Cardiac muscle cell (in vitro differentiated cells and primary cell): ENCODE measurements at places on chromosomes 6 and 20. TPM values are rescaled to one million over a fixed set of nuclear protein-coding genes. Genes with fewer than 3 reads are reported as not detected.

GRCh38 chr6:106056746-106057390 lies 29.3 kb upstream of the PRDM1 start:
- H3K27me3 ChIP-seq = peaks cover 19% of the 10 kb centered on the region
- no peak overlapping the region for H3K4me3 ChIP-seq
- H3K4me1 ChIP-seq = peaks cover 6% of the 10 kb centered on the region
- no peak for DNase-seq
- H3K27ac ChIP-seq = no peak overlapping the region
- H3K36me3 ChIP-seq = no peaks in the 10 kb centered on the region

DNA sequence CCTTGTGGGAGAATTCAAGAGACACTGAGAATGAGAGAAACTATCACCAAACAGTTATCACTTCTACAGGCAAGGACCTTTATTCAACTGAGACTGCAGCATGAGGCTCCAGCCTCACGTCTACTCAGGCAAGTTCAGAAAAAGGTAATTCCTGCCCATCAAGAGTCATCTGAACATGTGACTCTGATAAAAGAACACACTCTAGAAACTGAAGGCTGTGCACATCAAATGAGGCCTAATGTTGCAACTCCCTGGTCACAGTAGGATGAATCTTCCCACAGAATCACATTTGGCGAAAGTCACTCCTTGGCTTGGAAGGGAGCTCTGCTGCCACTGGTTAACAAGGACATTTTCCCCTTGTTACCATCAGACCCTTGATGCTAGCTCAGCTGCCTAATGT lies 71.2 kb upstream of the EMILIN3 start:
- H3K27ac ChIP-seq = no peak overlapping the region
- no peaks in the 10 kb centered on the region for H3K4me1 ChIP-seq
- H3K36me3 ChIP-seq = peaks cover 50% of the 10 kb centered on the region
- H3K27me3 ChIP-seq = no peaks in the 10 kb centered on the region
- H3K4me3 ChIP-seq = no peak overlapping the region

DNA sequence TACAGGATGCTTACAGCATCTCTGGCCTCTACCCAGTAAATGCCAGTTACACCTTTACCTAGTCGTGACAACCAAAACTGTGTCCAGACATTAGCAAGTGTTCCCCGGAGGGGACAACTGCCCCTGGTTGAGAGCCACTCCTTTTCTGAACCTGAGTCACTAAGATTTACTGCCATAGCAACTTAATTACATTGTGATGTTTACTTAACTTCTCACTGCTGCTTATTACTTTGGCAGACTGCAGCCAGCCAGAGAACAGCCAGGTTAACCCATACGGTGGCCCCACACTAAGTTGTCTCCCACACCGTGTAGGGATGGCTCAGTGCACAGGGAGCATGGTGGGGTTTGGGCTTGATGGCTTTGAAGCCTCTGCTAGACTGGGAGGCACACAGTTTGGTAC lies 204.7 kb upstream of the SULF2 start:
- DNase-seq = no peak
- H3K27ac ChIP-seq = no peak overlapping the region
- H3K36me3 ChIP-seq = no peaks in the 10 kb centered on the region

- H3K27me3 ChIP-seq = no peaks in the 10 kb centered on the region
- no peak overlapping the region for H3K4me3 ChIP-seq
- no peak for DNase-seq
- no peaks in the 10 kb centered on the region for H3K36me3 ChIP-seq
- no peaks in the 10 kb centered on the region for H3K4me1 ChIP-seq
Observed at GRCh38 chr6:74651948-74652842, 553.7 kb downstream of the COL12A1 start.

- no peak overlapping the region for H3K4me3 ChIP-seq
- peak; percentile 59 for DNase-seq
- H3K4me1 ChIP-seq = no peaks in the 10 kb centered on the region
- no peaks in the 10 kb centered on the region for H3K27me3 ChIP-seq
- no peaks in the 10 kb centered on the region for H3K36me3 ChIP-seq
Observed at GRCh38 chr6:84847390-84848160, 83.2 kb upstream of the TBX18 start.

GRCh38 chr20:52191916-52192718 lies 538 bp upstream of the ZFP64 start:
- DNase-seq = peak; percentile 15
- peak overlapping the region; percentile 80 for H3K4me3 ChIP-seq
- H3K27me3 ChIP-seq = no peaks in the 10 kb centered on the region

DNA sequence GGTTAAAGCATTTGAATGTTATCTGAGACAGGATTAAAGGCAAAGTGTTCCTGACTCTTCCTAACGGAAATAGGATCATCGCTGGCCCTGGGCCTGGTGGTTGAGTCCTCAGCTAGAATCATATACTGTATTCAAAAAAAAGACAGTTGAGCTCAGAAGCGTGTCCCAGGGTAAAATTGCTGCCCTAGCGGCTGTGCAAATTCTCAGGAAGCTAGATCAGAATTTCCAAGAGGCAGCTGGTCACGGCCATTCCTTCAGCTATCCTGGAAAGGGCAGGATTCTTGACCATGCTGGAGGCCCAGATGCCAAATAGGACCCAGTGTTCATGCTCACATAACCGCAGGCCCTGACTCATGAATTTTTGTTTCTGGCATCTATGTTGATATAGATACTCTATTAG lies 67.4 kb downstream of the STMND1 start:
- no peak for DNase-seq
- no peaks in the 10 kb centered on the region for H3K36me3 ChIP-seq
- no peaks in the 10 kb centered on the region for H3K27me3 ChIP-seq
- H3K4me1 ChIP-seq = peaks cover 3% of the 10 kb centered on the region
- no peak overlapping the region for H3K4me3 ChIP-seq

DNA sequence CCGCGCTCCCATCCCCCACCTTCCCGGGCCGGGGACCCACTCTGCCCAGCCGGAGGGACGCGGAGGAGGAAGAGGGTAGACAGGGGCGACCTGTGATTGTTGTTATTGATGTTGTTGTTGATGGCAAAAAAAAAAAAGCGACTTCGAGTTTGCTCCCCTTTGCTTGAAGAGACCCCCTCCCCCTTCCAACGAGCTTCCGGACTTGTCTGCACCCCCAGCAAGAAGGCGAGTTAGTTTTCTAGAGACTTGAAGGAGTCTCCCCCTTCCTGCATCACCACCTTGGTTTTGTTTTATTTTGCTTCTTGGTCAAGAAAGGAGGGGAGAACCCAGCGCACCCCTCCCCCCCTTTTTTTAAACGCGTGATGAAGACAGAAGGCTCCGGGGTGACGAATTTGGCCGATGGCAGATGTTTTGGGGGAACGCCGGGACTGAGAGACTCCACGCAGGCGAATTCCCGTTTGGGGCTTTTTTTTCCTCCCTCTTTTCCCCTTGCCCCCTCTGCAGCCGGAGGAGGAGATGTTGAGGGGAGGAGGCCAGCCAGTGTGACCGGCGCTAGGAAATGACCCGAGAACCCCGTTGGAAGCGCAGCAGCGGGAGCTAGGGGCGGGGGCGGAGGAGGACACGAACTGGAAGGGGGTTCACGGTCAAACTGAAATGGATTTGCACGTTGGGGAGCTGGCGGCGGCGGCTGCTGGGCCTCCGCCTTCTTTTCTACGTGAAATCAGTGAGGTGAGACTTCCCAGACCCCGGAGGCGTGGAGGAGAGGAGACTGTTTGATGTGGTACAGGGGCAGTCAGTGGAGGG lies 2.8 kb downstream of the SOX4 start:
- peak overlapping the region; percentile 91 for H3K27ac ChIP-seq
- peaks cover 12% of the 10 kb centered on the region for H3K4me1 ChIP-seq
- H3K4me3 ChIP-seq = peak overlapping the region; percentile 99
- DNase-seq = peak; percentile 66
- H3K27me3 ChIP-seq = no peaks in the 10 kb centered on the region
- no peaks in the 10 kb centered on the region for H3K36me3 ChIP-seq

- H3K4me3 ChIP-seq = no peak overlapping the region
- DNase-seq = no peak
Observed at GRCh38 chr6:15475261-15475660, 187.6 kb downstream of the DTNBP1 start.

F13A1 gene
- total RNA-seq = 0.63 and 2.4 TPM in 2 replicates

GABRR1 gene
- total RNA-seq = not detected in 2 replicates

RSPH9 gene
- total RNA-seq = 2.1 and 2.9 TPM in 2 replicates

HLA-DQB1 gene
- total RNA-seq = 0.18 and 7.2 TPM in 2 replicates

HLA-DOB gene
- not detected in 2 replicates for total RNA-seq
